ENCODE measurements at places on chromosomes 5 and 9.
A peak's percentile ranks its signal among the peaks of the same experiment; 100 is the strongest.

- no peak for DNase-seq
Measured at GRCh38 chr9:94153905-94154304, 69.6 kb downstream of the PTPDC1 start.

- DNase-seq: peak; percentile 77
Measured at GRCh38 chr5:177429248-177430040, 3.0 kb downstream of the GRK6 start.

DNA sequence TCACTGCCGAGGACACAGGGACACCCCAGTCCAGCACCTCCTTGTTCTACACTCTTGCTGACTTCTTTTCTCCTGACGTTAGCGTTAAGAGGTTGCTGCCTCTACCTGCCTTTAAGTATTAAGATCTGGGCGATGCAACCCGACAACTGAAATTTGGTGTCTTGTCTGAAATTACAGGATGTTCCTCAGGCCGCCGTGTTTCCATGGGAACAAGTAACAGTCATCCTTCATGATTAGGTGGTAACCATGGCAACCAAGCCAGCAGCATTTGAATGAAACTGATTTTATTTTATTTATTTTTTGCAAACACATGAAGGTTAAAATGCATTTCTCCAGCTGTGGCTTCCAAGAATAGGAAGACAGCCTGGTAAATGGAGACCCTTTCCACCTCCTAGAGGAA, 20.8 kb downstream of the DAB2IP start:
- no peak for DNase-seq

GRCh38 chr9:132647806-132648205, 22.0 kb downstream of the DDX31 start:
- no peak for DNase-seq

DNA sequence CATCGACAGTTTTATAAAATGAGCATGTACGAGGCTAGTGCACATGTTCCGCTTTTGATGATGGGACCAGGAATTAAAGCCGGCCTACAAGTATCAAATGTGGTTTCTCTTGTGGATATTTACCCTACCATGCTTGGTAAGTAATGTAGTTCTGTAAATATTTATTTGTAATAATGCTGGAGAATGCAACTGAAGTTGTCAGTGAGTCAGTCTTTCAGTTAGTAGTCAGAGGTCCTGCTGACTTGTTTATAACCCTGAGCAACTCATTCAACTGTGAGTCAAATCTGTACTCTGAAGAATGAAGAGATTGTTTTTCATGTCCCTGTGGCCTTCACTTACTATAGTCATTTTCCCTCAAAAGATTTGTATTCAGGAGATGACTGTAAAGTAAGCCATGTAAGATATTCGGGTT, 28.4 kb upstream of the GPR150 start:
- DNase-seq: no peak

DNA sequence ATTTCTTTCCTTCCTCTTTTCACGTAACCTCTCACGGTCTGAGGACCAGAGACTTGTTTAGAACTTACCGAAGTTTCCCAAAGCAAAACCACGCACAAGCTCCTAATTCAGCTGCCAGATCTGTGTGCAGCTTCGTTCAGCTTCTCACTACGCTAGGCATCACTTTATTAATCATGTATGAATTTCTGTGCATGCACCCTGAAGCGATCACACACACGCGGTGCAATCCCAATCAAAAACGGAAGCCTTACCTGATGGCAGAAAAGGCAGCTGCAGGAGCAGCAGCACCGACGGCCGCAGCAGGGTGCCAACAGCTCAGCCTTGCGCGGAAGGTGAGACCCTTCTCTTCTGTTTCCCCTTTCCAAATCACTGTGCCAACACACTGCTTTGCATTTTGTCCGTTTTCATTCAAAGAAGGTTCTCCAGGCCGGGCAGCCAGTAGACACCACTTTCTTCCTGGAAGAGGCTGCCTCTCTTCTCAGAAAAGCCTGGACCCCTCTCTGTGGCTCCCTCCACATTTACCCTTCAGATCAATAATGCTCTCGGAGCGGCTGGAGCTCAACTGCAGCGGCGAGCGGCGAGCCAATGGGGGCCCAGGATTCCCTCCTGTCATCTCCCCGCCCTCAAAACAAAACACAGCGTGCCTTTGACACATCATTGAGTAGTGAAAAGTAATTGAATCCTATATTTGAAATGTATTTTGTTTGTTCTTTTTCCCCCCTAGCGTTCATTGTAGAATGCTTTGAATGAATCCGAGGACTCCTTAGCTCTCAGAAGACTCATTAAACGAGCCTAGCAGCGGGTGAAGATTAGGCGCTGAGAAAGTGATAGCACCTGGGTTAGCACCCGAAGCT, at the start of gene CDH12:
Gene CDH12 (minus strand): TSS at position 538 of the 854 bp plus-strand sequence.
- DNase-seq: no peak

- DNase-seq: no peak
Measured at GRCh38 chr5:135814812-135815211, 19.7 kb upstream of the SLC25A48 start.

- DNase-seq: no peak
Measured at GRCh38 chr5:173646692-173647091, 30.2 kb upstream of the BOD1 start.

DNA sequence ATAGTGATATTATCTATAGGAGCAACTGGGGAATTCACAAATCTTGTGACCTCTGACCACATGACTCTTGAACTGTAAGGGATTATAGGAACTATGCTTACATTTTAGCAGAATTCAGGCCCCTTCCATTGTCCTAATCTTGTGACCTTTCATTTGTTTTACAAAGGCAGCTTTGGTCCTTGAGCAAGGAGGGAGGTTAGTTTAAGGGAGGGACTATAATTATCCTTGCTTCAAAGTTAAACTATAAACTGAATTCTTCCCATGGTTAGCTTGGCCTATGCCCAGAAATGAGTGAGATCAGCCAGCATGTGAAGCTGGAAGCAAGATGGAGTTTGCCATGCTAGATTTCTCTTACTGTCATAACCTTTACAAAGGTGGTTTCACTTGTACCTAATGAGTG, 51.2 kb downstream of the TARS1 start:
- no peak for DNase-seq

DNA sequence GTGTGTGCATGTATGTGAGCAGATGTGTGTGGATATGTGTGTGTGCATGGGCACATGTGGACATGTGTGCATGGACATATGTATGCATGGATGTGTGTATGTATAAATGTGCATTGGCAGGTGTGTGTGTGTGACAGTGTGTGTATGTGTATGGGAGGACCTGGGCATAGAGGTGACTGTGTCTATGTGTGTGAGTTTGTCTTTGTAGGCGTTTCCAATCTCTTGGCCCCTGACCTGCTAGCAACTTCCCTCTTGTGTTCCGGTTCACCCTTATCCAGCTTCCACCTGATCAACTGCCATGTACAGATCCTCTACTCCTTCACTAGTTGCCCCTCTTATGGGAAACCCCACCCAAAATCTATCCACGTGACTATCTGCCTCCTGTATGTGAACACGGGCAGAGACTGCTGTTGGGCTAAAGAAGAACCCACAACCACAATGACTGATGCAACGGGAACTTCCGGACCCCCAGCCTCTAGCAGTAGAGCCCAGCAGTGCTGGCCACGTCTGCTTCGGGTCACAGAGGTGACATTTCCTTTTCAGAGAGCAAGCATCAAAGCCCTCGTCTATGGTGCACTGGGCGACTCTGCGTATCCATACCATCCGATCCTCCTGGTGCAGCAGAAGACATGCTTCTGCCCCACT, 24.9 kb upstream of the GADD45G start:
- no peak for DNase-seq

DNA sequence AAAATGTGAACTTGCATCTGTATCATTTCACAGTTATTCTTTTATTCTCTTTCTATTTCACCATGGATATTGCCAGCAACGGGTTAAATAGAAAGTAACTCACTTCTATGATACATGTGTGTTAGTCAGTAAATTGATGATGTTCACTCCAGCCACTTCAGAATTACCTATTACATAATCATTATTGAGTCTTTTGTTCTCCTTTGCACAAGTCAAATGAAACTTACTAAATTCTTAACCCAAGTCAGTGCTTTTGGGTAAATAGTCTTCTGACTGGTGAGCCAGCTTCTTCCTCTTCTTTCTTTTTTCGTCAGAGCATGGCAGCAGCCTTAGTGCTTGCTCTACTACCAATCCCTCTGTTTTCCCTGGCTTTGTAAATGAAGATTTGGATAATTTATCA, 344.3 kb downstream of the RAB3C start:
- DNase-seq: no peak

DNA sequence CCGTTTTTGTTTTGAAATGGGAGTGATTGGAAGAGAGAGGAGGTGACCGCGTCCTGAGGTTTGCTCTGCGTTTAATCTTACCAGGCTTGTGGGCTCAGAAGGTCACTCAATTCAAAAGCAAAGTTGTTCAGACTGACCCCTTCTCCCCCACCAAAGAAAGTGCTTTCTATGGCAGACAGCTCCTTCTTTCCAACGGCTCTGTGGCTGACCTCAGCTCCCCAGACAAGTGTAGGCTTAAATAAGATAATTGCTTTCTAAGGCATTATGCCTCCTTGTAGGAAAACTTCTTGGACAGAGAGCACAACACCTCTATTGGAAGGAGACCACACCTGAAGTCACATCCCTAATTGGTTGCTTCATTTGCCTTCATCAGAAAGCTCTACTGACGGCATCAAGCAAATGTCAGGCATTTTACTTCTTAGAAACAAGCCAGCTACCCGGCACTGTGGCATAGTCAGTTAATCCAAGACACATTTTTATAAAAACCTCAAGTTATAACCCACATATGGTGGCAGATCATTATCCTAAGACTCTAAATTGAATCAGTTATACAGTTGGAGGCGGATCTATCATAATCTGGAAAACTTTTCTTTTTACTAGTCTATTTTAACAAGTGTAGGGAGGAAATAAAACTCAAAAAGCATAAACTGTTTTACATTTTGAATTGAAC, 94.9 kb downstream of the TMEM174 start:
- no peak for DNase-seq

GRCh38 chr5:133159543-133159942, 107.7 kb downstream of the HSPA4 start:
- DNase-seq: no peak

GRCh38 chr9:129851821-129852220, 16.6 kb downstream of the USP20 start:
- DNase-seq: no peak

DNA sequence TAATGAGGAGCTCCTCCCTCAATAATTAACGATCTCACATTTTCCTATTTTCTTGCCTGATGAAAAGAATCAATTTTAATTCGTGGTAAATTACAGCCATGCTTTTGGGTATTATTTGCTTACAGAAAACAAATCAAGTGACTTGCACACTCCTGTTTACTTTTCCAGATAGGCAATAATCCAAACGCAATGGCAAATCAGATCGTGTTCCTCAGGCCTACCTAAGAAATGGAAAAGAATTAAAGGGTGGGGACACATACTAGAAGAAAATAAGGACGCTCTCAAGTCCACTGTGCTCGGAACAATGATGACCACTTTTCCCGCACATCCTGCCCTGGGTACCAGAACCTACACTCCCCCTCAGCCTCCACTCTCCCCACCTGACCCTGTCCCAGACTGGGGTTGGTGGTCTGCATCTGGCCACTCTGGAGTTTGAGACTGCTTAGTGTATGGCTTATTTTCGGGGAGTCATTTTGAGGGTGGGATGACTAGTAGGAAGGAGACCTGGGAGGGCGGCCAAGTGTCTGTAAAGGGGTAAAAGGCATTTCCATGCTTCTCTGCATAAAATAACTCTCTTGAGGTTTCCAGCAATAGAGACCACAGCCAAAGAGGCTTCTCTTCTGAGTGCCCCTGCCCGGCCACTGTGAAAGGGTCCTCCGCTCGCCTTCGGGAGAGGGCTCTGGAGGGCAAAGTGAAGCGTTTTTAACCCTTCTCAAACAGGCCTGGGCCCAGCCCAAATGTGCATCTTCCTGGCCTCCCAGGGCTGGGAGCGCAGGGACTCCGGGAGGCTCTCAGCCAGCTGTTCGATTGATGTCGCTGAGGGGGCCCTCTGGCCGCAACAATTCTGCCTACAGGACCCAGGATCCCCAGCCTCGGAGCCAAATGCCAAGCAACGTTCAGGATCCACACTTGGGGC, 4.5 kb upstream of the OTP start:
- DNase-seq: no peak

DNA sequence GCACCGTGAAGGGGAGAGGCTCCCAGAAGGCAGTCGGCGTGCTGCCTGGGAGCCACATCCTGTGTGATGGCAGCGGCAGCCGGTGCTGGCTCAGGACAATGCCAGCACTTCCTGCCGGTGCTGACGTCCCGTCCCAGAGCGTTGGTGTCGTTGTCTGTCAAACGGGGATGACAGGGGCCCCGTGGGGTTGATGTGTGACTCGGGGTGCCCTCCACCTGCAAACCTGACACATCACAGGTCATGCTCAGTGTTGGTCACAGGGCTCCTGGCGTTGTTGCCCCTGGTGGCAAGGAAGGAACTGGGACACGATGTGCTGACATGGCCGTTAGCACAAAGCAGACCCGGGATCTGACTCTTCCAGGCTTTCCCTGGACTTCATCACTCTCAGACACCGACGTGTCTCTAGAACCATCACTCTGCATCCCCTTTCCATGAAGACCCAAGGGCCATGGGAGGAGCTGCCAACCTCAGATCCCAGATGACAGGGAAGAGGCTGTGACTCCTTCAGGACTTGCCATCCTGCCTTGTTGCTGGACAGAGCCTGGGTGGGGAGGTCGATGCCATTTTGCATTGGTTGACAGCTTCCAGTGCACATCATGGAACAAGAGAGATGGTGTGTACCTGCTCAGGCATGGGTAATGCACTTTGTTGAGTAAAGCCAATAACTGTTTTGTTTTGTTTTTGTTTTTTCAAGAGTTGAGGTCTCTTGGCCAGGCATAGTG, 21.5 kb downstream of the PLPP7 start:
- DNase-seq: peak; percentile 53

DNA sequence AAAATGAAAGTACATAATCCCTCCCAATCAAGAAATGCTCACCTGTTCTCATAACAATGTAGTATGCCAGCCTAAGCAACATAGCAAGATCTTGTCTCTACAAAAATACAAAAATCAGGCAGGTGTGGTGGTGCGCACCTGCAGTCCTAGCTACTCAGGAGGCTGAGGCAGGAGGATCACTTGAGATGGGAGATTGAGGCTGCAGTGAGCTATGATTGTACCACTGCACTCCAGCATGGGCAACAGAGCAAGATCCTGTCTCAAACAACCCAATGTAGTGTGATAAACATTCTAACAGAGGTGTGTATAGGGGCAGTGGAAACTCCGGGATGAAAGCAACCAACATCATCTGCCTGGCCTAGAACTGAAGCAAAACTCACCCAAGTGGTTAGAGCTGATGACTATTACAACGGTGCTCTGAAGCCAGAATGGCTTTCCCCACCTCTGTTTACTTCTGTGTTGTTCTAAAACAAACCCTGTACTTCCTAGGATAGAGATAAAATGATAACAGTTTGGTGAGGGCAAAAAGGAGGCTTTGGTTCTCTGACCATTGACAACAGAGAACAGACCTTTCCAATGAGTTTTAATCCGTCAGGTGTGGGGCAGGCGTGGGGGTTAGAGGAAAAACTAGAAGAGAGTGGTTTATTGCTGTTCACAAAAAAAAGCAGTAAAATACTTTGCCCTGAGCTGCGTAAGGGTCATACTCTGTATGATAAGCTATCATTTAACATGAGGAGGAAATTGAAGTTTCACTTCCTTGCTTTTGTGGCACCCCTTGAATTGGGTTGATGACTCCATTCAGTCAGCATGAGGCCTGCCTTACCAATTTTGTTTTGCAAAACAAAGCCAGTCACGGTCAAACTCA, 18.9 kb downstream of the WNT8A start:
- no peak for DNase-seq
